ENCODE measurements at places on chromosomes 6 and 20.

GRCh38 chr6:40932366-40932765 lies 106.7 kb downstream of the UNC5CL start:
- no peak for DNase-seq

DNA sequence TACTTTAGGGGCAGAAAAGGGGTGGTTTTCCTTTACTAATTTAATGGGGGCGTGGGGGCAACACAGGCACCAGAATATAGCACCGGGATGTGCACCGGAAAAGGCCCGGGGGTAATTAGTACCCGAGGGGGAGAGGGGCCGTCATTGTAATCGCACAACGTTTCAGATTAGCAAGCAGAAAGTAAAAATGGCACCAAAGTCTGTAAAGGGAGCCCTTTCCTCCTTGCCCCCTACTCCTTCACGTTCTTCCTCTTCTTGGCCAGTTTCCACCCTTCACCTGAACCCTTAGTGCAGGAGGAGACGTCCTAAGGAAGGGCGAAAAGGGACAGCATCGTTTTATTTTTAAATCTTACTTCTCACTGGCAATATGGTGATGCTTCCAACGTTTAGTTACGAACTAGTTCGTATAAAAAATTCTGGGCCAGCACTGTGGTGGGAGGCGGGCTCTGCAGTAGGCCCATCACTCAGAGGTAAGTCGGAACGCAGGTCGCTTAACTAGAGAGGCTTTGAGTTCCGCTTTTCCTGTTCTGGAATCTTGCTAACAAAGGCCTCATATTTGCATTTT lies 742 bp upstream of the CEP85L start:
- DNase-seq: no peak

DNA sequence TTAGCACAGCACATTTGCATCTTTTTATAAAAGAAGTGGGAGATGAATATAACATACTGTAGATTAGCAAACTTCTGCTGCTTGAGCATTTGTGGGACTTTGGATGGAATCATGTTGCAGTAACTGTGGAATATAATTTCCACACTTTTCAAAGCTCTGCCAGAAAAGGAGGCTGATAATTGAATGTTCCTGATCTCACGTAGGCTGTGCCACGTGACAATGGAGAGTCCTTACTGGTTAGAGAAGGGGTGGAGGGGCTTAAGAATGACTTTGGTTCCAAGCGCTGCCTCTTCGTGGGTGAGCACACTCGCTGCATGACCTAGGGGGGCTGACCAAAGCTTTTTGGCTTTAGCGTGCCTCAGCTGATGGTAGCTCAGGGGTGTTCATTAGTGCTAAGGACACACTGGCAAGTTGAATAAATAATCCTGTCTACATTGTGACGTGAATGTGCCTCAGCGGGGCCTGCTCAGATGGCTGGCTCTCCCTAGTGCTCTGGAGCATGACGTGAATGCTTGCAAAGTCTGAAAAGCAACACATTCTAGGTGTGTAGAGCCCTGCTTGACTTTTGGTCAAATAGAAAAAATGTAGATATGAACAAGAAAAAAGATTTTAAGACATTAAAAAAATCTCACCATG lies 15.0 kb downstream of the WRNIP1 start:
- DNase-seq: no peak

- DNase-seq: no peak
These were observed 144.3 kb upstream of the SULF2 start for GRCh38 chr20:47929368-47930115.

GRCh38 chr20:5214826-5215225 lies 88.0 kb downstream of the CDS2 start:
- DNase-seq: no peak

DNA sequence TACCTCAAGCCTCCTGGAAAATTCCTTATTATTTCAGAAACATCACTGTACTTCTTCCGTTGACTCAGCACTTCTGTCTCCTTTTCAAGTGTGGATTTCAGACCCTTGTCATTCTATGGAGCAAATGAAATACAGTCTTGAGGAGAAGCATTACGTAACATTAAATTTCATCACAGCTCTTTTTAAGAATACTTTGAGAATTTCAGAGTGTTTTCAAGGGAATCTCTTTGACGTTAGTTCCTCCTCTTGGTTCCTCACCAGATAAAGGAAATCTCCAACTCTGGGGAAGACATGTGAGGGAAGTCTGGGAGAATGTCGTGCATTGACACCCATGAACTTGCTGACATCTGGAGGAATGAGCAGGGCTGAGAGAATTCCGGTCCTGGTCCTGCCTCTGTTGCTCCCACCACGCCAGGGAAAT lies 32.3 kb downstream of the UST start:
- no peak for DNase-seq

DNA sequence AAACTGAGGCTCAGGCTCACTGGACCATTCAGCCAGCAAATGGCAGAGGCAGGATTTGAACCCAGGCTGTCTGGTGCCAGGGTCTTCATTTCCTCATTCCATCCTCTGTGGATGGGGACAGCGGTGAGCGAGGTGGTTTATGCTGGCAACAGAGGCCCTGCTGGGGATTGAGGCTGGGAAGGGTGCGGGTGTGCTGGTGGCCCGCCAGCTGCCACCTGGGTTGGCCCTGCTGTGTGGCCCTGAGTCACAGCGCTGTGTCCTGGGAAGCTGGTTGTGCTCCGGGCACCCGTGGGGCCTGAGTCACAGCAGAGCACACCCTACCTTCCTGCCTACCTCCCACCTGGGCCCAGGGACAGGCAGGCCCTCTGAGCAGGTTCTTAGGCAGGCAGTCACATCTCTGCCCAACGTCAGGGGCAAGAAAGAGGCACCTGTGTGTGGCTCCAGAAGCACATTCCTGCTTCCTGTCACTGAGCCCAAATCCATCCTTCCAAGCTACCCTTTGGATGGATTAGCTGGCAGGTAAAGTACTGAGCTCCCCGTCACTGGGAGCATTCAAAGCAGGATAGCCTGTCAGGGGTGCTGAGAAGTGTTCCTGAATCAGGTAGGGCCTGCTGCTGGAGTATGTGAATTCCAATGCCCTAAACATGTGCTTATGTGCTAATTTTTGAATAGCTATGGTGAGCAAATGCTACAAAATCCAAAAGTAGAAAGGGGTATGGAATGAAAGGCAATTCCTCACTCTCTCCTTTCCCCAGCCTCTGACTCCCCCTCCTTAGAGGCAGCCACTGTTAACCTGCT lies 53.9 kb downstream of the CEBPB start:
- DNase-seq: no peak

DNA sequence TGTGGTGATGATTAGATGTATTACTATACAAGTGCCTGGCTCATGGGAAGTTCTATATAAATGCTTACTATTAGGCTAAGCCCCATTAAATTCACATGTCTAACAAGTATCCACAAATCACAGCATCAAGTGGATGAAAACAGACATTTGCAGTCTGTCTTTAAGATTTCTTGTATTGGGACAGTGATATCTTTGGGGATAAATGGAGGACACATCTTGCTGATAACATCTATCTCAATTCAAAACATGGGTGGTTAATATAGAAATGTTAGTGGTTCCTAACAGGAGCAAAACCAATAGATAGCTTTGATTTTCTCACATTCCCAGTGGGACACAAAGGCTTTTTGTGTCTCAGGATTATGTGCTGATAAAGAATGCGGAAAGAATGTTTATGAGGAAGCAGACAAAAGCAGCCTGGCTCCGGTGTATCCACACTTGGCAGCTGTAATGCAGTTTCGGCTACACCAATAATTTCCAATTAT lies 29.3 kb downstream of the PTPRK start:
- DNase-seq: no peak

DNA sequence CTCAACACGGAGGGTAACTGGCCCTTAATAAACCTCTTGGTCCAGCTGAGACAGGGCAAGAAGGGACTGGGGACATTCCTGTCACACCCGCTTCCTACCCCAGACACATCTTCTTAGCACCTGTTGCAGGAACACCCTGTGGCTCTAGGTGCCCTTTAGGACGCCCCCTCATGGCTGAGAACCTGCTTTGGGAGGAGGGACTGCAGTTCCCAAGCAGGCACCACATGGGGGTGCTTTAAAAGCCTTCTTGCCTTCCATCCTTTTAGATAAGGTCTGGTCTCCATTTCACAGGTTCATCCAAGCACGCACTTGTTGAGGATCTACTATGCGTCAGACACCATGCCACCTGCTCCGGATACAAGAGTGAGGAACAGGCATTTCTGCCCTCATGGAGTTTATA lies 26.6 kb downstream of the NSFL1C start:
- DNase-seq: no peak

DNA sequence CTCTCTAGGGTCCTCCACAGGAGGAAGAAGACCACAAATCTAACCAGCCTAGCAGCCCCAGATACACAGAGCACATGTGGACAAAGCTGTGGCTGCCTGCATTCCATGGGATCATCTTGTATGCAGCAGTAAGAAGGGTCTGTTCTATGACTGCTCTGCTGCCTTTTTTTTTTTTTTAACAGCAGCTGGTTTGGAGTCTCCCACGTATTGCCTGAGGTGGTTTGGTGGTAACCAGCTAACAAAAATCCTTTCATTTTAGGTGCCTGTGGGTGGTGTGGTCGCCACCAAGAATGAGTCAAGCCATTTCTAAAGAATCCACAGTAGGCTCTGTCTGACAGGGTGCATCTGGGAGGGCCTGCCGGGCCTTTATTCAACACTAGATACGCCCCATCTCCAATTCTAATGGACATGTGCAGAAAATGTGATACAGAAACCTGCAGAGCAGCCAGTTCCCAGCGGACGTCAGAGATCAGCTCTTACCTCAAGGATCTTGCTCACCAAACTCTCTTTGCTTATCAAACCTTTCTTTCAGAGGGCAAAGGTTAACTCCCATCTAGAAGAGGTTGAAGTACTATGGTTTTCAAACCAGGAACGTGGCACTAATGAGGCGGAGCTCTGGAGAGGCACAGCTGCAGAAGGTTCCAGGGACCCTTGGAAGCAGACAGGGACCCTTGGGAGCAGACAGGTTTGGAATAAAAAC lies 32.0 kb downstream of the GNAS-AS1 start:
- DNase-seq: peak; percentile 61

GRCh38 chr6:20811109-20811761 lies 277.0 kb downstream of the CDKAL1 start:
- no peak for DNase-seq

DNA sequence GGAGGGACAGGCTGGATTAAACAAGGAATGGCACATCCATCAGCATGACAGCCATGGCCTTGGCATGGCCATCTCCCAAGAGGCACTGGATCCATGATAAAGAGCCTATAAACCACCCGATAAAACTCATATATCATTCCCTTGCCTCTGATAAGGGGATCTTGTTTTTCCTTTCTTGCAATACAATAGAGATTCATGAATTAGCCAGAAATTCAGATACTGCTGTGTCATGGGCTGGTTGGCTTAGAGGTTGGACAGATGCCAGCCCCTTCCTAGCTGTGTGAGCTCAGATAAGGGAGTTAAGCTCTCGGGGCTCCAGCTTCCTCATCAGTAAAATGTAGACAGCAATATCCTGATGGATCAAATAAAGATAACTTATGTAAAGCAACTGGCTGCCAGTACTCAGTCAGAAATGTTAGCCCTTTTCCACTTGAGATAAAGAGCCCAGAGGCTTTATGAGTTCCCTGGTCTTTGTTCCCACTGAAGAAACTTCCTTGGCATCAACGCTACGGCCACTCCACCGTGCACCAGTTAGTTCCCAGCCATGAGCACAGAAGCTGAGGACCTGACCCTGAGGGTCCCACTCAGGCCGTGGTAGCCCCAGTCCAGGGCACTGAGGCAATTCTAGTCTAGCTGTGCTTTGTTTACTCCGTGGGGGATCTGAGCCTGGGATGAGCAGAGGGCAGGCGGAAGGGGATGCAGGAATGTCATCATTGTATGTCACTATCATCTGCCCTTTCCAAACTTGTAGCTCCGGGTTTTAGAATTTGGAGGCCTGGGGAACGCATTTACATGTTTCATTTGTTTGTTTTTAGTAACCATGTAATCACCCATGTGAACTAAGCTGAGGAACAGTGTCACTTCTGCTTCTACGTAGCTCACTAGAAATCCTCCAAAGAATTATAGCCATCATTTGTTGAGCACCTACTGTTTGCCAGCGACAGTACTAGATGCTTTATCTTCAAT lies 67.2 kb upstream of the TBC1D7 start:
- DNase-seq: no peak

DNA sequence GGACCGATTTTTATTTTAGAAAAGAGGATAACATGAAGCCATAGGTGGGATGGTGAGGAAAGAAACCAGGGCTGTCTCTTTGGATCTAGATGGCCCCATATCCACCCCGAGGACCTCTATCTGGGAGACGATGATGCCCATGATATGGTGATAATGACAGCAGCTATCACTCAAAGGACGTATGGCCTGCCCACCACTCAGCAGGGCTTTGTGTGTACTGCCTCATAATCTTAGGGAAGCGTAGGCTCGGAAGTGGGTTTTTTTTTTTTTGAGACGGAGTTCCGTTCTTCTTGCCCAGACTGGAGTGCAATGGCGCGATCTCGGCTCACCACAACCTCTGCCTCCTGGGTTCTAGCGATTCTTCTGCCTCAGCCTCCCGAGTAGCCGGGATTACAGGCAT lies 8.2 kb upstream of the TAF8 start:
- no peak for DNase-seq

GRCh38 chr6:43125119-43125518 lies 46.0 kb upstream of the SRF start:
- DNase-seq: no peak

DNA sequence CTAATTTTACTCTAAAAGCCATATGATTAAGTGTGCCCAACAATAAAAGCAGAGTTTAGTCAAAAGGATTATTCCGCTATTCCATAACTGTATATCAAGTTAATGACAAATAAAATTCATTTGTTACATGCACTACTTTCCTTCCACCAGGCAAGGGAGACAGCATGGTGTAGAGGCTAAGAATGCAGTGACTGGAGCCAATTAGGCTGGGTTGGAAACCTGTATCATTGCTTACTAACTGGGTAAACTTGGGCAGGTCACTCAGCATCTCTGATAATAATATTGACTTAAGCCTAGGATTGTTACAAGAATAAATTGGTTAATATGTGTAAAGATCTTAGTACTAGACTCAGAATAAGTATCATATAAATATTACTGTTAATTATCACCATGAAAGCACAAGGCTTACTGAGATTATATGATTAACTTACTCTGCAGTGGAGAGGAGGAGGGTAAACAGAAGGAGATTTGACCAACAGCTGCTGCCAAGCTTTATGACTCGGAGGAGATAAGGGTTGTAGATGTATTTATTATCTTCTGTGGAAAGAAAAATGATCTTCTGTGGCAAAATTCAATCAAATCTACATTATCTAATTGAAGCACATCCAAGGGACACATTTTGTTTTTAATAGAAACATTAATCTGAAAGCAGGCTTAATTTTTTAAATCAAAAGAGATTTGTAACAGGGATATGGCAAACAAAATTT lies 1459.9 kb downstream of the GRIK2 start:
- no peak for DNase-seq

GRCh38 chr6:7087491-7087979 lies 20.2 kb upstream of the RREB1 start:
- DNase-seq: peak; percentile 10

GRCh38 chr6:30097902-30098768 lies 14.8 kb downstream of the TRIM31 start:
- DNase-seq: no peak

- no peak for DNase-seq
These were observed 4.7 kb downstream of the ECT2L start for GRCh38 chr6:138800377-138801150.

Data from stimulated activated CD4-positive, alpha-beta T cell treated with anti-CD3 and anti-CD28 coated beads, Interleukin-12 subunit alpha, Interleukin-12 subunit beta, amount 100 ng/mL, for 24 hours (primary cell).